ENCODE measurements at places on chromosomes 13 and 19.
A peak's percentile ranks its signal among the peaks of the same experiment; 100 is the strongest.

- DNase-seq, result peak; percentile 68
These were observed 22.3 kb downstream of the TMEM161A start for GRCh38 chr19:19115954-19116353.

DNA sequence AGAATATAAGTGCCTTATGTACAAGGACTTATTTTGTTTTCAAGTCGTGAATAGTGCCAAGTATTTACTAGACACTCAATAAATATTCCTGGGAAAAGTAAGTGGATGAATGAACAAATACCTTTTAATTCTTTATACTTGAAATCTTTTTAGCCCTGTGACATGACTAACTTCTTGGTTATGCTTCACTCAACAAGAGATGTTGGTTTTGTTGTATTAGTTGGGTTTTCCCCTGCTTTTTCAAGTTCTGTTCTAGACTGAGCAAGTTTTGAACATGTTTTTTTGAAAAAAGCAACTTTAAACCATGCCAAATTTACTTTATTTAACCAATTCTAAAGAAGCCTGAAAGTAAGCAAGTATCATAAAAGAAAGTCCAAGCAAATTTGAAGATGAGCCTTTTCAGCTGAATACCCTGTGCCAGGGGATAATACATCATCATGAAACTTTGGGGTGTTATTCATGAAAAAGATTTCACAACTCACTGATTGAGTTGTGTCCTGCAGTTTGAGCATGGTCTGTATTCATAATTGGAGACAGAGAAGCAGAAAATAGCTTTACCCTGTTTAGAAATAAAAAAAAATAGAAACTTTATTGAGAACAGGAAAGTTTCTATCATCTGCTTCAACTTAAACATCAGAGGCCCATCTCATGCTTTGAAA is 11.1 kb downstream of the LMO7 start:
- DNase-seq, result no peak

GRCh38 chr13:21603531-21604448 is at the start of gene MICU2:
TSS of gene MICU2 (minus strand) at chr13:21604170. CDS start at chr13:21604148, 22 bp downstream.
- peak; percentile 96 for DNase-seq

- DNase-seq, result no peak
These were observed 77.2 kb downstream of the DACH1 start for GRCh38 chr13:71789693-71790329.

GRCh38 chr19:32022731-32023563 is 322.5 kb upstream of the ZNF507 start:
- no peak for DNase-seq

- no peak for DNase-seq
These were observed 67.1 kb downstream of the NUFIP1 start for GRCh38 chr13:44921931-44922758.

- no peak for DNase-seq
These were observed 359.2 kb upstream of the SGCG start for GRCh38 chr13:22821589-22821988.

GRCh38 chr19:43305642-43306041 is 36.3 kb upstream of the PSG9 start:
- DNase-seq, result no peak

DNA sequence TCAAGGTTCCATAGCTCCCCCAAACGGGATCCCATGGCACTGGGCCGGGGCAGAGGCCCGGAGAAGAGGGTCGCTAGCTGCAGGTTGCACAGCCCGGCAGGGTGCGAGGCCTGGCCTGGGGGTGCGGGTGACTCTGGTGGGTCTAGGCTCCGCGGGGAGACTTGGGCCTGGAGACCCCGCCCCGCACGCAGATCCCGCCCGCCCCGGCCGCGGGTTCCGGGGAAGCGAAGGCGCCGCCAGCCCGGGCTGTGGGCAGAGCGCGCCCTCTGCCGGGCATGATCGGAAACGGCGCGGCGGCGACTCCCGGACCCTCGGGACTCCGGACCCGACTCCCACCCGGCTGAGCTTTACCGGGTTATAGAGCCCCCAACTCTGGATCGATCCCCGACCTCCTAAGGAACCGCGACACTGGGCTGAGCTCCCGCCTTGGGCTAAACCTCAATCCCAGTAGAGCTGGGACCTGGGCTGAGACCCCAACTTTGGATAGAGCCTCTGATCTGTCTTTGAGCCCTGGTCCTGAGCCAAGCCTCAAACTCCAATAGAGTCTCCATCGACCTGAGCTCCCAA is 3.1 kb upstream of the TNFAIP8L1 start:
- DNase-seq, result peak; percentile 88

GRCh38 chr13:55160867-55161266 is 1979.9 kb upstream of the PRR20A start:
- no peak for DNase-seq

GRCh38 chr19:29683009-29683408 is 17.7 kb downstream of the PLEKHF1 start:
- DNase-seq, result no peak

- DNase-seq, result no peak
These were observed 10.2 kb upstream of the OR10H5 start for GRCh38 chr19:15776991-15777970.

DNA sequence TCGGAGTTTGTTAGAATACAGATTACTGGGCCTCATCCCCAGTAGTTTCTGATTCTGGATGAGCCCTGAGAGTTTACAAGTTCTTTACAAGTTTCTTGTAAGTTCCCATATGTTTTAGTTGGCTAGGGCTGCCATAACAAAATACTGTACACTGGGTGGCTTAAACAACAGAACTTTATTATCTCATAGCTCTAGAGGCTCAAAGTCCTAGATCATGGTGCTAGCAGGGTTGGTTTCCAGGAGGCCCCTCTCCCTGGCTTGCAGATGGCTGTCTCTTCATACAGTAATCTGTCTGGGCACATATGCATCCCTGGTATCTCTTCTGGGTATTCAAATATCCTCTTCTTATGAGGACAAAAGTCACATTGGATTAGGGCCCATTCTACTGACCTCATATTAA is 167.2 kb downstream of the KLF5 start:
- DNase-seq, result no peak

GRCh38 chr13:39414339-39414738 is 188.7 kb downstream of the LHFPL6 start:
- DNase-seq, result no peak

DNA sequence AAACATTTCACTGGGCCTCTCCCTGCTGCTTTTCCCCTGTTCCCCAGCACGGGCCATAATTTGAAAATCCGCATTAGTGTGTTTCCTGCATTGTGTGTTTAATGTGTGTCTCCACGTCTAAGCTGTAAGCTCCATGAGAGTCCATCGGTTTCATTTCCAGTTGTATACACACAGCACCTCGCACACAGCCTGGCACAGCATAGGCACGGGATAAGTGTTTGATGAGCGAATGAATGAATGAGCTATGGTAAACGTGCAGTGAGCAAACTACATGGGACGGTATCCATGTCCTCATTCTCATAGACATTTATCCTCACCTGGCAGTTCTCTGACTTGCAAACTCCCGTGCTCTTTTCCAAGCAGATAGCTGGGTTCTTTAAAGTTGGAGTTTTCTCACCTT is 106.1 kb downstream of the RAB20 start:
- no peak for DNase-seq

- no peak for DNase-seq
These were observed 15.6 kb upstream of the DCUN1D2 start for GRCh38 chr13:113506025-113506685.

DNA sequence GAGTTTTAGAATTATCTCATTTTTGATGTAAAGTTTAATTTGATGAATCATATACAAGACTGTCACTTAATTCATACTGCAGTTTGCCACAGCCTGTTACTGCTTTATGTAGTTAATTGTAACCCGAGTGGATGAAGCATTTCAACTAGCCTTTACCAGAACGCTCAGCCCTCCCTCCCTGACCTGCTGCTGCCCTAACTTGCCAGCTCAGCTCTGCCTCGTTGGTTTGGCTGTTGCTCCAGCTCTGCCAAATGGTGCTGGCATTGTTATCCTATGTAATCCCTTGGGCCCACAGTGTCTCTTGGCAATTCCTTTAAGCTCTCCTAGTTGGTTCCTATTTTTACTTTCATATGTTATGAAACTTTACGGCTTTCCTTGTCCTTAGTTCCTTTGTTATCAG is 113.3 kb downstream of the LMO7 start:
- no peak for DNase-seq

DNA sequence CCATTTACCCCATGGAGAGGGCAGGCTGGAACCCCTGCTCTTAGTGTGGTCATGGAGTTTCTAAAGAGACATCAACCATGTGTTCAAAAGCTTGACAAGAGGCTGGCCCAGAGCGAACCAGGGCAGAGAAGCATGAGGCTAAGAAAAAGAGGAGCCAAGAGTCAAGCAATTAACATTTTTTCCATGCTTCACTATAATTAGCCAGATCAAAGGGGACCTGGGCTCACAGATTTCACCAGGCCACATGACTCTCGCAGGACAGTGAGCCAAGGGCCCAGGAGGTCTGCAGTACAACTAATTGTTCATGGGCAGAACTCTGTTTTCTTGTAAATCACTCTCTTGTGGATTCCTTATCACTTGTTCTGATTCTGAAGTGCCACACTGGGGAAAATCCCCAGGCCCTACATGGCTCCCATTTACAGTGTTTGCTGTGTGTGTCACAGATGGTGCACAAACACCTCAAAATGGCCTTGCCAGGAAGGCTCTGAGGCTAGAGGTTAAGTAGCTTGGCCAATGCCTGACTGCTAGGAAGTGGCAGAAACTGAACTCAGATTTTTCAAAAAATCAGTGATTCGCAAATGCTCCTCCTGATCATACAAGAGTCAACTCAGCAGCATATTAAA is 101.2 kb downstream of the LHFPL6 start:
- no peak for DNase-seq

GRCh38 chr13:66657165-66657881 is 572.8 kb downstream of the PCDH9 start:
- no peak for DNase-seq

- DNase-seq, result no peak
These were observed 3.8 kb downstream of the RAB20 start for GRCh38 chr13:110557610-110558305.

- peak; percentile 83 for DNase-seq
These were observed 5.0 kb upstream of the LENG1 start for GRCh38 chr19:54164369-54165068.

DNA sequence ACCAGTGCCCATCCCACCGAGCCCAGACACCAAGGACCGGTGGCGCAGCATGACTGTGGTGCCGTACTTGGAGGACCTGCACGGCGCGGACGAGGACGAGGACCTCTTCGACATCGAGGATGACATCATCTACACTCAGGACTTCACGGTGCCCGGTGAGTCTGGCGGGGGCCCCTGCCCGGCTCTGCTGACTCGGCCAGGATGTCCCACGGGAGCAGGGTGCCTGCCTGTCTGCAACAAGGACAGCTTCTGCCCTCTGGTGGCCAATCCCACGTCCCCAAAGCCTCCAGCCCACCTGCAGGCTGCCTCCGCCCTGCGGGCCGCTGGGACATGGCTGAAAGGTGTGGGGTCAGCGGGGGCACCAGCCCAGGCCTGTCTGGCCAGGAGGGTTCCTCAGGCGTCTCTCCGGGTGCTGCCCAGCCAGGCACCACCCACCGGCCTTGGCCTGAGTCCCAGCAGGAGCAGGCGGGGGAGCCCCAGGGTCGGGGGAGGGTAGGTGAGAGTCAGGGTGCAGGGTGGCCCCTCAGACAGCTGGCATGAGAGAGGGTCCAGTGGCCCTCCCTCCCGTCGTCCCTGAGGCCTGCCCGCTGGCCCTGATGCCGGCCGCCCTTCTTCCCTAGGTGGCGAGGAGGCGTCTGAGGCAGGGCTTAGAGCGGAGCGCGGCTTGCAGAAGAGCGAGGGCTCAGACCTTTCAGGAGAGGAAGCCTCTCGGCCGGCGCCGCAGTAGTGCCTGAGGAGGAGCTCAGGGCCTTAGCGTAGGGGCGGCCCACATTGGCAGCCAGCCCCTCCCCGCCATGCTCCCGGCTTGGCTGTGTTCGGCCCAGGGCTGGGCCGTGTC is 14.6 kb downstream of the CBARP start:
- peak; percentile 53 for DNase-seq

DNA sequence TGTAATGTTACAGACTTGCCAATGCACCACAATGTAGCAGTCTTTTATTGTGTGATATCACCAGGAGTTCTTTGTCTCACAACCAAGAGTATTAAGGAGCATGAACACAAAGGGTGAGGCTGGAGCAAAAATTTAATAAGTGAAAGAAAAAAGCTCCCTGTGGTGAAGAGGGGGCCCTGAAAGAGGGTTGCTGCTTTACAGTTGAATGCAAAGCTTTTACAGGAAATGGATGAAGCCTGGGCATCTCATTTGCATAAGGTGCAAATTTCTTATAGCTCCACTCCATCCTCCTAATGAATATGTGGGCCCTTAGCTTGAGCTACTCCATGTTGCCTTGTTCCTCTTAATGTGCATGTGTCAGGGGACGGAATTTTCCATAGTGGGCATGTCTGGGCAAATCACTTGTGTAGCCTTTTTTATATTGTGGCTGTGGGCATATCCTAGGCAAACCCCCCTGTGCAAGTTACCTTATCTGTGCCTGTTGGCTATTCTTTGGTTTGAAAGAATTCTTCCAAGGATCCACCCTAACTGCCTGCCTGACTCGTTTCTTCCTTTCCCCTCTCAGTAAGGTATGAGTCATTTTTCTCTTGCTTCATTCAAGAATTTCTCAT is 45.3 kb upstream of the TRPC4 start:
- no peak for DNase-seq

DNA sequence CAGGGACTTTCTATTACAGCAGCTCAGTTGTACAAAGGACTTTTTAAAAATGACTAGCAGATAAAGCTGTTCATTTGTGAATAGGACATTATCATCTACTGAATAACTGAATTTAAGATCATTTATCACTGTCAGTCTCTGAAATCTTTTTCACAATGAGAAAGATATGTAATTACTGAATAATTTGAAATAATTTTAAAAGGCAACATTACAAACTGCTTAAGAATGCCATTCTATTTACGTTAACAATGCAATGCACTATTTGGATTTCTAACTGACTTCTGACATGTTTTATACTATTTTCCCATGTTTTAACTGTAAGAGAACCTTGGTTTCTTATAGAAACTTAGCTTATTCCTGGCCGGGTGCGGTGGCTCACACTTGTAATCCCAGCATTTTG is 2033.0 kb upstream of the PCDH20 start:
- no peak for DNase-seq

DNA sequence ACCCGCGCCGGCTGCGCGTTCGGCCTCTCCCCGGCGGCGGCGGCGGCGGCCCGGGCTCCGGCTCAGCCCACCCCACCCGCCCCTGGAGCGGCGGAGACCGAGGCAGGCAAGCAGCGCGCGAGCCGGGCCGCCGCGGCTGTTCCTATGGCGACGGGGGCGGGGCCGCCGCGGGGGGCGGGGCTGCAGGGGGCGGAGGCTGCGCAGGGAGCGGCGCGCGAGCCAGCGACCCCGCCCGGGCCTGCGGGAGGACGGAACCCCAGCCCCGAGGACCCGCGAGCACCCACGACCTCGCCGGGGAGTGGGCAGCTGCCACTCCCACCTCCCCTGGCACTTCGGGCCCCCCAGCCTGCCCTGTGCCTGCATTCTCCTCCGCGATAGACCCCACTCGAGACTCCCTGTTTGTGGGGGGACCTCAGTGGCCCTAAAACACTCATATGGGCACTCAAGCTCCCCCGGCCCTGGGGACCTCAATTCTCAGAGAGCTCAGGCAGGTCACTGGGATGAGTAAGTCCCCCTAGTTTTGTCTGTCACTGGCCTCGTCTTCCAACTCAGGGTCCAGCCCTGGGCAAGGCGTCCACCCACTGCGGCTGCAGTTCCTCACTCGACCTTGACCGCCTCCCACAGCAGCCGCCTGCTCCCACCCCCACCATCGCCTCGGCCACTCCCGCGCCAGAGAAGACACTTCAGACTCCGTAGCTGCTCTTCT is at the start of gene CTXN1:
CTXN1 (minus strand) TSS at position 115 of the 706 bp plus-strand sequence. CDS start 597 bp downstream, outside the sequence.
- peak; percentile 85 for DNase-seq
